Effector memory CD4-positive, alpha-beta T cell (primary cell): ENCODE measurements at places on chromosomes 12 and 14.

GRCh38 chr14:52360831-52361230 is 46.7 kb downstream of the PTGER2 start:
- DNase-seq, result no peak

- no peak for DNase-seq
Measured at GRCh38 chr12:98519257-98519907, 4.0 kb downstream of the TMPO start.

DNA sequence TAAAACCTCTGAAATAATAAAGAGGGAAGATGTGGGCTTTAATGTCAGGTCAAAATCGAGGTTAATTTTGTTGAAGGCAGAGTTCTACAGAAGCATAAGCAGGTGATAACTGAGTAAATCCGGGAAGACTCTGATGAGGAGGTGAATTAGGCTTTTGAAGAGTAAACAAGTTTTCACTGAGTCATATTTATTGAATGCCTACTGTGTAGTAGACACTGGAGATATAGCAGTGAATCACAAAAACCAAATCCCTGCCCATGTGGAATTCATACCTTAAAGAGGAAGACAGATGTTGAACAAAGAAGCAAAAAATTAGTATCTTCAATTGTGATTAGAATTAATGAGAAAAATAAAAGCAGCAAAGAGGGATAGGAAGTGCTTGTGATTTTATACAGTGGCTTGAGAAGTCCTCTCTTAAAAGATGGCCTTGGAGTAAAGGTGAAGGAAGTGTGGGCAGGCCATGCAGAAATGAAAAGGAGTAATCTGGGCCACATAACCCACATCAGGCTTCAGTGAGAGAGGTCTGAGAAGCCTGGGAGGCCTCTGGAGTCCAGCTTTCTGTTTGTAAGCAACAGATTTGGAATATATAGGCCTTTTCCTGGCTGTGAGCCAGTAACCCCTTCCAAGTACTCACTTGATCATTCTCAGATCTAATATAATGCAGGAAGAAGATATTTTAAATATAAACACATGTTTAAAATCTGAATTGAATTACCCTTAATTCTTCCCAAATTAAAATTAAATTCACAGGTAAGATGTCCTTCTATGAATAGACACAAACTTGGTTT is 46.7 kb downstream of the BHLHE41 start:
- no peak for DNase-seq

DNA sequence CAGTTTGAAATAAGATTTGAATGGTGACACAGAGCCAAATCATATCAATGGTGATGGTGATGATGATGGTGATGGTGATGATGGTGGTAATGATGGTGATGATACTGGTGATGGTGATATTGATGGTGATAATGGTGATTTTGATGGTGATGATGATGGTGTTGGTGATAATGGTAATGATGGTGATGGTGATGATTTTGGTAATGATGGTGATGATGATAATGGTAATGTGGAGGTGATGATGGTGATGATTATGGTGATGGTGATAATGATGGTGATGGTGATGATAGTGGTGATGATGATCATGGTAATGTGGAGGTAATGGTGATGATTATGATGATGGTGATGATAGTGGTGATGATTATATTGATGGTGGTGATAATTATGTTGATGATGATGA is 311.9 kb upstream of the SFSWAP start:
- no peak for DNase-seq
